NCI-H748 treated with DMSO at 0.1 percent for 48 hours (cell line): ENCODE measurements at places on chromosomes 4 and X.

GRCh38 chr4:38101563-38101962 is 141.4 kb downstream of the PTTG2 start:
- no peak for DNase-seq

DNA sequence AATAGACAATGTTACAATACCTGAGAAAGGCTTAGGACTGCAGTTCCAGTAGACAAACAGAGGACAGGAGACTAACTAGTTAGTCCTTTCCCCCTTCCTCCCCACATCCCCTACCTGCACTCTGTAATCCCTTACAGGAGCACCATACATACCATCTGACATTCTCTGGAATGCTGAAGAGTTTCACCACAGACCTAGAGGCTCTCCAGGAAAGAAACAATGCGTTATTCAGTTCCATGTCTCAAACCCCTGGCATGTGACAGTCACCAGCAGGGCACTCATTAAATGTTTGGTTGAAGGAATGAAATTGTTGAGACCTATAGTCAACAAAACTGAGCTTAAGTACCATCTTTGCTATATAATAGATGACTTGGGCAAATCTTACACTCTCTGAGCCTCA is 100.2 kb upstream of the USP38 start:
- DNase-seq: no peak

- no peak for DNase-seq
Measured at GRCh38 chrX:109854096-109854495, 121.0 kb upstream of the ACSL4 start.

DNA sequence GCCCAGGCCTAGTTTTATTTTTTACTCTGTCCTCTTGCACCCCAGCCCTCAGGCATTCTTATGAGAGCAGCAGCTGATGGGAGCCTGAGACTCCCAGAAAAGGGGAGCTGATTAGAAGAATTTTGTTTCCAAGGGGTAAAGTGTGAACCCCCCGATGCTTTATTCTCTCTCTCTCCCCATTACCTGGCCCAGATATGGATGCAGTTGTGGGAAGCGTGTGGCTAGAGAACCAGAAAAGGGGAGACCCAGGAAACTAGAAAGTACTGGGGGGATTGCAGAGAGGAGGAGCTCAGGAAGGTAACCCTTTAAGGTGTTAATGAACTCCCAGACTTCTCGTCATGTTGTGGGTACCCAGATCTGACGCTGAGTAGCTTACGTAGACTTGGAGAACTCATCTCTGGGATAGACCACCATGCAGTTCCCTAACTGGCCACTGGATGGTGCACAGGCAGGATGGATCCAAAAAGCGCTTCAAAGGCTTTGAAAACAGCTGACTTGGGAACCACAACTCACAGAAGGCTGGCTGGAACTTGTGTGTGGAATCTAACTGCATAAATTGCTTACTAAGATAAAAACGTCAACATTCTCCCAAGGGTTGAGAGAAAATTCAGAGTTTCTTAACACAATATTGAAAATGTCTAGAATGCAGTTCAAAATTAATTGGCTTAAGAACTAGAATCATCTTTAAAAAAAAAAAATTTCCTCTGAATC is 64.7 kb downstream of the TBC1D14 start:
- DNase-seq: peak; percentile 4

- DNase-seq: no peak
Measured at GRCh38 chrX:153794897-153795816, 689 bp downstream of the SSR4 start.
